ENCODE measurements at places on chromosomes 13 and 19.
A peak's percentile ranks its signal among the peaks of the same experiment; 100 is the strongest.

GRCh38 chr19:54339646-54340358, 840 bp upstream of the LILRA4 start:
- DNase-seq, result no peak

DNA sequence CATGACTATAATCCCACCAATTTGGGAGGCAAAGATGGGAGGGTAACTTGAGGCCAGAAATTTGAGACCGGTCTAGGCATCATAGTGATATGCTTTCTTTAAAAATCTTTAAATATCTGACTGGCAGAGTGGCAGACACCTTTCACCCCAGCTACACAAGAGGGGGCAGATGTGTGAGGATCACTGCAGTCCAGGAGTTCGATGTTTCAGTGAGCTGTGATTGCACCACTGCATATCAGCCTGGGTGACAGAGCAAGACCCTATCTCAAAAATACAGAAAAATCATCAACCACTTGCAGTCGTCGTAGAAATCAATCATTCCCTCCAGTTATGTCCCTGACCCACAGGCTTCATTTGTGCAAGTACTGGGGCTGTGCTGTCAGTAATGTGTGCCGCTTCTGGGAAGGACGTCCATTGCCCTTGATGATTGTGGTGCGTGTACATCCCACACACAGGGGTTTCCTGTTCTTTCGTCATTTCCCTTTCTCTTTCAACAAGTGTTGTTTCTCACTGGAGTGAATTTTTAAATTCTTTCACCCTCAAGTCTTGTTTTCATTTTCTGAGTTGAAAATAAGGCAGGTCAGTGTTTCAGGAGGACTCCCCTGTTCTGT, 1.4 kb downstream of the LGALS14 start:
- DNase-seq, result no peak

GRCh38 chr19:13846557-13847406, 30.2 kb upstream of the NANOS3 start:
- DNase-seq, result peak; percentile 57

GRCh38 chr19:7215176-7215575, 79.0 kb downstream of the INSR start:
- DNase-seq, result no peak

GRCh38 chr19:14916848-14917247, 24.4 kb upstream of the OR7C2 start:
- peak; percentile 1 for DNase-seq

DNA sequence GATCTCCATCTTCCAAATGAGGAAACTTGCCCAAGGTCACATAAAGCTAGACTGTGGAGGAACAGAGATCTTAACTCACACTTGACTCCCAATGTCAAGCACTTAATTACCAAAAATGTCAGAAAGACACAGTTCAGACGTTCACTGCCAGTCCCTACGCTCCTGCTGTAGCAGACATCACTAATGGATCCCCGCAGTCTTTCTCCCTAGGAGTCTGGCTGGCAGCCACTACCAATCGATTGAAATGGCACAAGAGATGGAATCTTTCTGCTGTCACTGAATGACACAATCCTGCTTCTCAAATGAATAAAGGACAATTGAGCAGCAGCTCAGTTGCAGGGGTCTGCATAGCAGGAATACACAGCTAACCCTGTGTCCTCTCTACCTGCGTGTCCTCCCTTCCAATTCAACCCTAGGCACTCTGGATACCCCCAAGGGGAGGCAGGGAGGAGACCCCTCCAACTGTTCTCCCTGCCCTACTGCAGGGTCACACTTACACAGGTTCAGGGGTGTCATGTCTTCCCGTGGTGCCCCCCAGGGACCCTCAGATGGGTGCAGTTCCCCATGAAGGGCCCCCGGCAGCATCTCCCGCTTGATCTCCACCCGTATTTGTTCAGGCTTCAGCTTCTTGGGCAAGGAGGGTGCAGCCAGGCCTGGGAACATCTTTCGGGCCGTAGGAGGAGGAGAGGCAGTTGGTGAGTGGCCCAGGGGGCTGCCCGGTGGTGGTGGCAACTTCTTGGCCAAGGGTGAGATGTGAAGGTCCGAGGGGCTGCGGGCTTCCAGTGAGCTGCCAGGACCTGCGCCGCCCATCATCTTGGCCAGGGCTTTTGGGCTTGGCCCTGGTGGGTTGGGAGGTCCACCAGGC, 7.9 kb upstream of the AKAP8L start:
- no peak for DNase-seq

DNA sequence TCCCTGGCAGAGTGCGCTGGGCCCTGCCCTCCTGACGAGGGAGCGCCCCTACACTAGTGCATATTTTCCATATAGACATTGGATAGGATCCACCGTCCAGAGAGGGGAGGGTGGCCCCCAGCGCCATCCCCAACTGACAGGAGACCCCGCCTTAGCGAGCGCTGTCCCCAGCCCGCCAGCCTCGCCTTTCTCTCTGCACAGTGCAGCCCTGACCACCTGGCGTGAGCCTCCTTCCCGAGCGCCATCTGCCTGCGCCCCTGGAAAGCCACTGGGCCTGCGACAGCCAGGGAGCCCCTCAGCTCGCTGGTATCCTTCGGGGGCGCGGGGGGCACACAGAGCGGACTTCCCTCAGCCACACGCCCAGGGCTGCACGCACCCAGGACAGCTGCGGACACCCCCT, 42.1 kb upstream of the ATP12A start:
- no peak for DNase-seq

- no peak for DNase-seq
These were observed 18.0 kb upstream of the C1QTNF9B start for GRCh38 chr13:23915308-23915707.

GRCh38 chr19:16771618-16772017, 52.0 kb downstream of the NWD1 start:
- peak; percentile 80 for DNase-seq

DNA sequence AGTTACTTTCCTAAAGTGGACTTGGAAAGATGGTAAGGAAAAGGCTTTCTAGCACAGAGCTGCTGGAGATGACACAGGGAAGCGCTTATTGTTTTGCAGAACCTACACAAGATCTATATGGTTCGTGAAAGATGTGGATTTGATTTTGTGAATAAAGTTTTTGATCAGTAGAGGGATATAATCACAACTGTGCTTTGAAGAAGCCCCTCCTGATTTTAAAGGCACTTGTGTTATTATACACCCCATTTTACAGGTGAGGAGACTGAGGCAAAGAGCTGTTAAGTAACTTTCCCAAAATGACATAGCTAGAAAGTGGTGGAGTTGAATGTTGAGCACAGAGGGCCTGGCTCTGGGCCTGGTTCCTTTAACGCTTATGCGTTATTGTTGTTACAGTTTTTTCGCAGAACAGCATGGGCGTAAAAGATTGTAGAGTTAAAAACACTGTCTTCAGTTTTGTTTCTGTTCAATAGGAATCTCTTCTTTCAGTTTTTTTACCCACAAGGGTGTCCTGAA, 1.4 kb downstream of the TDRD3 start:
- no peak for DNase-seq

DNA sequence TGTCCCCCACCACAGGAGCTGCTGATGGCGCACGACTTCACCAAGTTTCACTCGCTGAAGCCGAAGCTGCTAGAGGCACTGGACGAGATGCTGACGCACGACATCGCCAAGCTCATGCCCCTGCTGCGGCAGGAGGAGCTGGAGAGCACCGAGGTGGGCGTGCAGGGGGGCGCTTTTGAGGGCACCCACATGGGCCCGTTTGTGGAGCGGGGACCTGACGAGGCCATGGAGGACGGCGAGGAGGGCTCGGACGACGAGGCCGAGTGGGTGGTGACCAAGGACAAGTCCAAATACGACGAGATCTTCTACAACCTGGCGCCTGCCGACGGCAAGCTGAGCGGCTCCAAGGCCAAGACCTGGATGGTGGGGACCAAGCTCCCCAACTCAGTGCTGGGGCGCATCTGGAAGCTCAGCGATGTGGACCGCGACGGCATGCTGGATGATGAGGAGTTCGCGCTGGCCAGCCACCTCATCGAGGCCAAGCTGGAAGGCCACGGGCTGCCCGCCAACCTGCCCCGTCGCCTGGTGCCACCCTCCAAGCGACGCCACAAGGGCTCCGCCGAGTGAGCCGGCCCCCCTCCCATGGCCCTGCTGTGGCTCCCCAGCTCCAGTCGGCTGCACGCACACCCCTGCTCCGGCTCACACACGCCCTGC, 4.4 kb upstream of the NOP53 start:
- no peak for DNase-seq

GRCh38 chr13:78658630-78659449, at the start of gene OBI1:
Gene OBI1, minus strand, starts transcription at chr13:78659155. Its CDS starts 35 bp downstream, at chr13:78659120.
- peak; percentile 86 for DNase-seq

GRCh38 chr19:38513762-38514167, 80.3 kb downstream of the RYR1 start:
- no peak for DNase-seq

DNA sequence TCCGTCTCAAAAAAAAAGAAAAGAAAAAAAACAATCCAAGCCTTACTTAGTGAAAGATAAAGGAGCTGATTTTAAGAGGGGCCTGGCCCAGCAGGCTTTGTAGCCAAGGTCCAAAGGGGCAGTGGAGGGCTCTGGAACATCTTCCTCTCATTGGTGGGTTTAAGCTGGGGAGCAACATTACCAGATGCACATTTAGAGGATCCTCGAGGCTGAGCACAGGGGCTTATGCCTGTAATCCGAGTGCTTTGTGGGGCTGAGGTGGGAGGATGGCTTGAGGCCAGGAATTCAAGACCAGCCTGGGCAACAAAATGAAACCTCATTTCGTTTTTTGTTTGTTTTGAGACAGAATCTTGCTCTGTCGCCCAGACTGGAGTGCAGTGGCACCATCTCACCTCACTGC, 8.0 kb upstream of the TMEM160 start:
- no peak for DNase-seq

DNA sequence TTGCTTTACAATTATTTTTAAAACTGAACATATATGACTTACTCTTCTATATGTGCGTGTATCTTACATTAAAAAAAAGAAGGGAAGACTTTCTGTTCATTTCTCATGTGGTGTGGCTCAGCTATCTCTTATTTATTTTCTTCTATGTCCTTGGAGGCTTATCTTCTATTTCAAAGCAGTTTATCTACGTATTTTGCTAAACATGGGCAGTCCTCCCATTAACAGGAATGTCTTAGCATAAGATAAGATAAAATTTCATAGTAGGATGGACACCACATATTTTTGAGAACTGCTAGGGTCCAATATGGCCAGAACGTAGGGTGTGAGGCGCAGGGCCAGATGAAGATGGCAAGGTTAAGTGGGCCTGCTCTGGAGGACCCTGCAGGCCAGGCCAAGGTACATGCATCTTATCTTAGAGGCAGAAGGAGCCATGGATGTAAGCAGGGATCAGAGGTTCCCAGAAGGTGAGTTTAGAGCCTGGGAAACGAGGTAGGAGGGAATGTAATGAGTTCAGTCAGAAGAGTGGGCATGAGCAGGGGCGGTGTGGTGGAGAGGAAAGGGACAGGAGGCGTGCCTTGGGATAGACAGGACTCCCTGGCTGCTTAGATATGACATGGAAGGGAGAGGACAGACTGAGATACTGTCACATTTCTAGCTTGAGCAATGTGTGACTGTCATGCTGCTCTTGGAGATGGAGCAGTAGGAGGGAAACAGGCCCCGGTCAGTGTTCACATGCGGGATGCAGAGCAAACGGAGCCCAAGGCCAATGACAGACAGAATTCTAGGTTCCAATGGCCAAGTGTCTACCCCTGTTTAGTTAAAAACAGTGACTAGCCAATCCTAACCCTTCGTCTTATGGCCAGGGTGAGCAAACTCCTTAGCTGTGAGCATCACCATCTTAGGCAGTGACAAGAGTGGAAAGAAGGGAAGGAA, 68.6 kb upstream of the MEDAG start:
- no peak for DNase-seq

DNA sequence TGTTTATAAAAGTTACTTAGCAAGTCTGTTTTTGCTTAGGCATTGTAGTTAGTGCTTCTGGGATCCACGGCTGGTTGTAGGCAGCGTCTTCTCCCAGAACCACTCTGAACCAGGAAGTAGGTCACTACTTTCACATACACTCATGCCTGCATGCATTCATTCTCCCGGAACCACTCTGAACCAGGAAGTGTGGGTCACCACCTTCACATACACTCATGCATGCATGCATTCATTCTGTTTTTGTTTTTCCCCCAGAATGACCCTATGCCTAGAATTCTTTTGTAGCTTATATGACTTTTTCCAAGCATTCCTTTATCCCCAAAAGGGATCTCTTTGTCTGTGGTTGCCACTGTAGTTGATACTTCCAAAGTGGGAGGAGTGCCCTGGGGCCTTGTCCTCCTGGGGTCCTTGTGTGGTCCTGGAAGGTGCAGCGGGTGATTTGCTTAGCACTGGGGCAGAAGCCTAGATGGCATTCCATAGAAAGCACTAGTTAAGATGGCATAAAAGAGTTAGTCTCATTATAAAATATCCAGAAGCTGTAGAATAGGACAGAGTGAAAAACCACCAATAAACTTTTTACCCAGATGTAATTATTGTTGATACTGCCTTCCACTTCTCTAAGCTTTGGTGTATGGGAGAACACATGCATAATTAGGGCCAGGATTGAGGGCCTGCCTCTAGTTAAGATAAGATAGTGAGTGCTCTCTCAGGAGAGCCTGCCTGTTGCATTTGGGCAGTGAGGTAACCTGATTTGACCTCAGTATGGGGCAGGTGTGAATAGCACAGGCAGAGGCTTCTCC, 68.6 kb upstream of the TEX29 start:
- DNase-seq, result no peak

DNA sequence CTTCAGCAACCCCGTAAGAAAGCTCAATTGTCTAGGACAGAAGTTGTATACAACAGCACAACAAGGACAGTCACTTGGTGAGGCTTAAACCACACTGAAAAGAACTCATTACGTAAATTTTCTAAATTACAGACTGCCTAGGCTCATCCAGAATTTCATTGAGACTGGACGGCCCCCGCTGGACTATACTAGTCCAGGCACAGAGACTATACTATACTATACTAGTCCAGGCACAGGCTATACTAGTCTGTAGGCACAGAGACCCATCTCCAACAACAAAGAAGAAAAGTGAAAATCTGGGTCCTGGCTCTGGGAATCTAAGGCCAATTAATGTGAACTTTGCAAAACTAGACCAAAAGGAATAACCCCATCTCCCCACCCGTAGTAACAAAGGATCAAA, 700 bp downstream of the ZNF816 start:
- DNase-seq, result peak; percentile 44
